ENCODE measurements at places on chromosomes 7 and 10. TPM values are rescaled to one million over a fixed set of nuclear protein-coding genes. Genes with fewer than 3 reads are reported as not detected.
A peak's percentile ranks its signal among the peaks of the same experiment; 100 is the strongest.

GRCh38 chr7:121328508-121329190, at the start of gene WNT16:
Gene WNT16 (plus strand): TSS chr7:121329000. CDS start chr7:121329293, 293 bp downstream.
- no peaks in the 10 kb centered on the region for H3K36me3 ChIP-seq
- H3K4me3 ChIP-seq, result no peak within 1 kb of the TSS
- H3K4me1 ChIP-seq, result no peaks in the 10 kb centered on the region
- H3K27ac ChIP-seq, result no peak within 1 kb of the TSS
- H3K27me3 ChIP-seq, result no peaks in the 10 kb centered on the region

PTPN12 gene
- total RNA-seq, result 96.5 TPM

GRCh38 chr10:95183271-95184230, 10.5 kb upstream of the ACSM6 start:
- peak overlapping the region; percentile 76 for H3K4me3 ChIP-seq
- H3K36me3 ChIP-seq, result no peaks in the 10 kb centered on the region
- H3K27ac ChIP-seq, result peak overlapping the region; percentile 72
- no peaks in the 10 kb centered on the region for H3K27me3 ChIP-seq
- peak; percentile 97 for DNase-seq

DNA sequence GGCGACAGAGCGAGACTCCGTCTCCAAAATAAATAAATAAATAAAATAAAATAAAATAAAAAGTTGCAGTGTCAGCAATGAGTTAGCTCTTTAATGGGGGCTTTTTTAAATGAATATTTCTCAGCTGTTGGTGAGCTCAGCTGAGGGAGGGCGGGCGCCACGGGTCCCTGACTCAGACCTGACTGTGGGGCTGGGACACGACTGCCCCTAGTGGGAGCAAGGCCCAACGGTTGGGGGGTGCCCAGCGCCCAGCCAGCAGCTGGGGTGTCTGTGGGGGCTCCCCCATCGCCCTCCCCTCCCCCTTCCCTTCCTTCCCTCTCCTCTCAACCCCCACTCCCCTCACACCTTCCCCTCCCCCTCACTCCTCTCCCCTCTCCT, 46.6 kb downstream of the PWWP2B start:
- no peaks in the 10 kb centered on the region for H3K27me3 ChIP-seq
- H3K4me3 ChIP-seq, result no peak overlapping the region
- H3K27ac ChIP-seq, result no peak overlapping the region
- no peaks in the 10 kb centered on the region for H3K4me1 ChIP-seq

GRCh38 chr7:54811041-54811845, 52.2 kb upstream of the SEC61G start:
- no peak for DNase-seq
- H3K27ac ChIP-seq, result peak overlapping the region; percentile 74
- no peaks in the 10 kb centered on the region for H3K4me1 ChIP-seq
- H3K36me3 ChIP-seq, result no peaks in the 10 kb centered on the region
- no peak overlapping the region for H3K4me3 ChIP-seq
